Hematopoietic multipotent progenitor cell treated with erythropoietin and hydrocortisone succinate and interleukin-3 and kit ligand, for 8 days (in vitro differentiated cells): ENCODE measurements at places on chromosomes 3 and 15.

DNA sequence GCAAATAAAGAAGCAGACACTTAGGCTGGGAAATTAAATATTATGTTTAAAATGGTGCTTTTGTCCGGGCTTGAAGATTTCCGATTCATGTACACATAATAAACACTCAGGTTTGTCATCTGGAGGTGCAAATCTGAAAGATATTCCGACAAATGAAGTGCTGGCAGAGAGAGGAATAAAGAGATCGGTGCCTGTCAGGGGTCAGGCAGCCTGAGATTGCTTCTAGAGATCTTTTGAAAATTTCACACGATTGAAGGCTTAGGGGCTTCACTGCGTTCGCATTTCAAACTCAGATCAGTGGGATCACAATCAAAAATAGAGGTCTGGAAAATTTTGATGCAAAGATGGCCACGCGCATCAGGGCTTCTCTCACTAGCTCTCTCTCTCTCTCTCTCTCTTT, 33.2 kb downstream of the NR2F2 start:
- no peak for DNase-seq

- DNase-seq, result peak; percentile 82
These were observed 38.2 kb upstream of the RHO start for GRCh38 chr3:129490273-129490675.

- DNase-seq, result no peak
These were observed 1188.0 kb upstream of the ALCAM start for GRCh38 chr3:104178680-104179079.

DNA sequence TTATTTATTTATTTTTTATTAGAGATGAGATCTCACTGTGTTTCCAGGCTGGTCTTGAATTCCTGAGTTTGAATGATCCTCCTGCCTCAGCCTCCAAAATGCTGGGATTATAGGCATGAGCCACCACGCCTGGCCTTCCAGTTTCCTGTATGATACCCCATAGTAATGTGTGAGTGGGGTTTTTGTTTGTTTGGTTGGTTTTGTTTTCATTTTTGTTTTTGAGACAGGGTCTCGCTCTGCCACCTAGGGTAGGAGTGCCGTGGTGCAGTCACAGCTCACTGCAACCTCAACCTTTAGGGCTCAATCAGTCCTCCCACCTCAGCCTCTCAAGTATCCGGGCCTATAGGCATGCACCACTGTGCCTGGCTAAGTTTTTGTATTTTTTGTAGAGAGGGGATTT, 30.9 kb downstream of the GOLM2 start:
- no peak for DNase-seq

DNA sequence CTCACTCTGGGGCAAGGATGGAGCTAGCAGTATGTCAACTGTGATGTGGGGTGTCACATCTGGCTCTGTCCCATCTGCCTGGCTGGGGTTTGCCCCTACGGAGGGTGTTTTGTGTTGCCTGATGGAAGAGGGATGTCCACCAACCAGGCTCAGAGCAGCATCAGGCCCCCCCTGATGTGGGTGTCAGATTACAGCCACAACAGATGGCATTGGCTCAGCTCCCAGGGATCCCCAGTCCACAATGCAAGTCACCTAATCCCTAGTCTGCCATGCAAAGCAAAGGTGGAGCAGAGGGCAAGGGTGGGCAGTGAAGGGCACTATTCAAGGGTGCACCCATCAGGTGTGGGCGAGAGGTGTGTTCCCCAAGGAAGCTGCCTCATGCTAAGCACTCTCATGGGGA, 48.9 kb upstream of the AMOTL2 start:
- DNase-seq, result no peak
